ENCODE measurements at places on chromosomes 1 and 21. TPM values are rescaled to one million over a fixed set of nuclear protein-coding genes. Genes with fewer than 3 reads are reported as not detected.

IGSF21 gene
- 18.3 TPM for total RNA-seq

PDZK1 gene
- not detected for total RNA-seq

FAM229A gene
- 19.6 TPM for total RNA-seq

- no peak for DNase-seq
- no peak overlapping the region for H3K4me3 ChIP-seq
- H3K27me3 ChIP-seq = no peaks in the 10 kb centered on the region
- no peaks in the 10 kb centered on the region for H3K4me1 ChIP-seq
These were observed 27.8 kb upstream of the DMRTA2 start for GRCh38 chr1:50450861-50451653.

- H3K27ac ChIP-seq = no peak overlapping the region
- H3K4me3 ChIP-seq = no peak overlapping the region
- no peaks in the 10 kb centered on the region for H3K36me3 ChIP-seq
These were observed 75.0 kb upstream of the BCAR3 start for GRCh38 chr1:93756657-93757056.

- no peaks in the 10 kb centered on the region for H3K27me3 ChIP-seq
- peaks cover 18% of the 10 kb centered on the region for H3K4me1 ChIP-seq
- DNase-seq = peak; percentile 92
- peak overlapping the region; percentile 92 for H3K27ac ChIP-seq
- no peak overlapping the region for H3K4me3 ChIP-seq
These were observed 62.1 kb downstream of the DEGS1 start for GRCh38 chr1:224245188-224245587.

DNA sequence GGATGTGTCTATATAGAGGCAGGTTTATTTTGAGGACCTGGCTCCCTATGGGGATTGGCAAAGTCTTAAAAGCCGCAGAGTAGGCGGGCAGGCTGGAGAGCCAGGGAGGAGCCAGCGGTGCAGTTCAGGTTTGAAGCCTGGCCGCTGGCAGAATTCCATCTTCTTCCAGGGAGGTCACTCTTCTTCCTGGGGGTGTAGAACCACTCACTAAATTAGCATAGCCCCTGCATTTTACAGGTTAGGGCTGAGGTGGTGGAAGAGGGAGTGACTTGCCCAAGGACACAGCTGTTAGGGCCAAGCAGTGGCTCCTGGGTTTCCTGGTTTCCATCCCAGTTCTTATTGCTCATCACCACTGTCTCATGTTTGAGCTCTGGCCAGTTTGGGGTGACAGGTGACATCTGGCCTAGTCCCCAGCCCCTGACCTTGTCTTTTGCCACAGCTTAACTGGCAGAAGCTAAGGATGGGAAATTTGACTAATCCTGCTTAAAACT, 1.4 kb downstream of the PINK1 start:
- peak overlapping the region; percentile 98 for H3K4me3 ChIP-seq
- no peaks in the 10 kb centered on the region for H3K36me3 ChIP-seq
- no peaks in the 10 kb centered on the region for H3K27me3 ChIP-seq
- peaks cover 17% of the 10 kb centered on the region for H3K4me1 ChIP-seq

- no peaks in the 10 kb centered on the region for H3K27me3 ChIP-seq
- H3K27ac ChIP-seq = no peak overlapping the region
- H3K36me3 ChIP-seq = peaks cover under 1% of the 10 kb centered on the region
These were observed 549 bp downstream of the PARS2 start for GRCh38 chr1:54763816-54764132.

DNA sequence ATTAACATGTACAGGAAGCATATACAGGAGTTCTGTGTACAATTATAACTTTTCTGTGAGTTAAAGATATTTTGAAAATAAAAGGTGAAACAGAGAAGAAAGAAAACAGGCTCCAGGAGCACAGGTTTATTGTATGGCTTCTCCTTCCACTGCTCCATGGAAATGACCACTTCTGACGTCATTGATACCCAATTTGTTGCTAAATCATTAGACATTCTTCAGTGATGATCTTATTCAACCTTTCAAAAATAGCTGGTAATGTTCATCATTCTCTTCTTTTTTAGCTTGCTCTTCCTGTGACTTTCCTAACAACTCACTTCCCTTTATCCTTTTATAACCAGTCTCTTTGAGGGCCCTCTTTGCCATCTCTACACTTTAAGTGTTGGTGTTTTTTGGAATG, 77.8 kb downstream of the KCNK2 start:
- no peak for DNase-seq
- H3K4me3 ChIP-seq = no peak overlapping the region
- H3K4me1 ChIP-seq = no peaks in the 10 kb centered on the region
- H3K27ac ChIP-seq = no peak overlapping the region

DNA sequence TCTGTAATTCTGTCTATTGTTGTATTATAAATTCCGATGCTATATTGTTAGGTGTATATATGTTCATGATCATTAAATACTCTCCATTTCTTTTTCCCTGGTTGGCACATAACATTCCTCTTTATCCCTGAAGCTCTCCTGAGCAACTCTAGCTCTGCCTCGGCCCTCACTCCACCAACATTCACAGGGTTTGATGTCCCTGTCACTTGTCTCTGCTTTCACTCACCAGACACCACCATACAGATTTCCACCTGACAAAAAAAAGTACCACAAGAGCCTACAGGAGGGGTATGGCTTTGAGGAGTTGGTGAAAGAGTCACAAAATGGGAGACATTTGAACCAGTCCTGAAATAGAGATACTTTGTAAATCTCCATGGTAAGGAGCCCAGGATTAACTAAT, 8.8 kb upstream of the TSPEAR start:
- peaks cover 6% of the 10 kb centered on the region for H3K4me1 ChIP-seq
- H3K27me3 ChIP-seq = peaks cover 3% of the 10 kb centered on the region
- no peak for DNase-seq
- H3K36me3 ChIP-seq = no peaks in the 10 kb centered on the region

DNA sequence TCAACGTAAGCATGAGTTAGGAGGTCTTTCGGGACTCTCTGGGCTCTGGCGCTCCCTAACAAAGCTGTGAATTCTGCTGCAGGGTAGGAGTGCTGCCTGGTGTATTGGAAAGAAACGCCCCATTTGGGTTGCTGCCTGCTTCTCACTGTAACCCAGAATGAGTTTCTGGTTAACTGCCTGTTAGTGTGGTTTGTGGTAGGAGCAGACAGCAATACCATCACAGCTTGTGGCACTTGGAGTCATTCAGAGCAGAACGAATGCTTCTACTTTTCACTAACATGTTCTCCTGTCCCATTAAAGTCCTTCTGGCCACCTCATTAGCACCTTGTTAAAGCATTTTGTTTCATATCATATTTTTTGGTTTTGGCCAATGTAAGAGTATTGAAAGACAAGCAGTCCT, 18.1 kb downstream of the MAP3K7CL start:
- no peak for DNase-seq
- H3K4me1 ChIP-seq = peaks cover 8% of the 10 kb centered on the region
- H3K36me3 ChIP-seq = no peaks in the 10 kb centered on the region

DNA sequence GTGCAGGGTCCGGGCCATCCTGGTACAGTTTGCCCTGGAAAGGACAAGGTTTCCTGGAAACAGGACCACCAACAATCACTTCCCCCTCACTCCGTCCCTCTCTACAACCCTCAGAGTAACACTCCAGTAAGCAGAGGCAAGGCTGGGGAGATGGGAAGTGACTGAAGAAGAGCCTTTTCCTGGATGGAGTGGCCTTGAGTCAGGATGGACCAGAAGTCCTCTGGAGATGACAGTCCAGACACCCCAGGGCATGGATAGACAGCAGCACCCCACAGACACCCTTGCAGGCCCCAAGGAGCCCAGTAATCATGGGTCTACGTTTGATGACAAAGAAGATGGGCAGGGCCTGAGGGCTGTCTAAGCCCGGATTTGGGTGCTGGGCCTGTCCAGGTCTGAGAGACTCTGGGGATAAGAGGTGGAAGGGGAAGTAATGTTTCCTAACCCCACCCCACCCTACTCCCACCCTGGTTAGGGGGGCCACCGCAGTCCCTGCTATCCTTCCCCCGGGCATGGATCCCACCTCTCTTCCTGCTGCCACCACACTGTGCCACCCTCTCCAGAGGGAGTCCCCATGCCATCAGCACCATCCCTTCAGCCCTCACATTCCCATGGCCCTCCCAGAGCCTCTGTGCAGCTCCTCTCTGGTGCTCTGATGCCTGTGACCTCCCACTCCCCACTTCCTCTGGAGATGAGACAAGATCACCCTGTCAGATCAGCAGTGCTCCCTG, 7.2 kb upstream of the S100A8 start:
- H3K36me3 ChIP-seq = no peaks in the 10 kb centered on the region
- H3K27ac ChIP-seq = no peak overlapping the region
- no peak for DNase-seq
- H3K27me3 ChIP-seq = peaks cover 3% of the 10 kb centered on the region

DNA sequence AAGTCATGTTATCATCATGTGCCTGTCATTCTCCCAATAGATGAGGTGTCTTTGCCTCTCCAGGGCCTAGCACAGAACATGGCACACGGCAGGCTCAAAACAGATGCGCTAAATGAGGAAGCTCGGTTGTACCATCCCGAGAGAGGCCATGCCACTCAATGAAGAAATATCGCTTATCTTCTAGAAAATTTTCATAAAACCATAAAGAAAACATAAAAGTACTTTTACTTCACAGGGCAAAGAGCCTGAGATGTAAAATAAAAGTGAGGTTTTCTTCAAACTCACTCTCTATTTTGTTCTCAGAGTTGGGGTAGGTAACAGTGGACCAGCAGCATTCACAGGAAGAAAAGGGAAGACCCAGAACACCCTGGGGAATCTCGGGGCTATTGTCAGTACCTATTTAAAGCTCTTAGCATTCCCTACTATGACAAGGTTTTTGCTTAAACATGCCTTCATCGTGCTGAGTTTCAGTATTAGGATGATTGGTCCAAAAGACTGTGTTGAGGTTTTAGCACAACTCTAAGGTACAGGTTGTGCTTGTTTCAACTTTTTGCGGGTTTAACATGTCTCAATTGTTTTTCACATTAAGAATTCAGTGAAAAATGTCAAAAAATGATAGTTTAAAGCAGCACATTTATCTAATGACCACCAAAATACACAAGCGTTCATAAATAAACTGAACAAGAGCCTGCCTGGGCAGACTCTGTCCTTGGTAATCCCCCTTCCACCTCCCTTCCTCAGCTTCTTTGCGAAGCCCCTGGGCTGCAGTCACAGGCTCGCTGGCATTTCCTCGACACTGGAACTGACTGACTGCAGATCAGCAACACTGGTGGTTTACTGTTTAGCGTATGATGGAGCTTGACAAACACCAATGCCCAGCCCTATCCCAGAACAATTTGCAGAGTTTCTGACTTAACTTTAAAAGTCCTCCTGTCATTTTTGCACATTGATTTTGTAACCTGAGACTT, 55.6 kb downstream of the COQ8A start:
- no peaks in the 10 kb centered on the region for H3K36me3 ChIP-seq
- H3K27me3 ChIP-seq = no peaks in the 10 kb centered on the region
- no peak overlapping the region for H3K27ac ChIP-seq
- H3K4me3 ChIP-seq = no peak overlapping the region

DNA sequence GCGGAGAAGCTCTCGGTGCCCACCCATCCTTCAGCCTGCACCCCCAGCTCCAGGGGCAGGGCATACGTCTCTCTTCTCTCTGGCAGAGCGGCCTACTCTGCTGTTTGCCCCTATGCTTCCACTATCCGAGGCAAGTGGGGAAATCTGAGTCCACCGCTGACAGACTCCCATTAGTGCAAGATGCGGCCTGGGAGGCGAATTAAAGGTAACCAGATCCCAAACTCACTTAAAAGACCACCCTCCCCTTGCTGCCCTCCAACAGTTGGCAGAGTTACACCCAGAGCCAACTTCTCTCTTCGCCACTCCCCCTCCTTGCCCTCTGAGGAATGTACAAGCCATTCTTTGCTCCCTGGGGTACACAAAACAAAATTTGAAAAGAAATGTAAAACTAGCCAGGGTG, 6.4 kb downstream of the FOXD3 start:
- H3K4me1 ChIP-seq = peaks cover 32% of the 10 kb centered on the region
- no peak for DNase-seq
- peaks cover 97% of the 10 kb centered on the region for H3K27me3 ChIP-seq
- H3K27ac ChIP-seq = no peak overlapping the region
- H3K4me3 ChIP-seq = no peak overlapping the region

DNA sequence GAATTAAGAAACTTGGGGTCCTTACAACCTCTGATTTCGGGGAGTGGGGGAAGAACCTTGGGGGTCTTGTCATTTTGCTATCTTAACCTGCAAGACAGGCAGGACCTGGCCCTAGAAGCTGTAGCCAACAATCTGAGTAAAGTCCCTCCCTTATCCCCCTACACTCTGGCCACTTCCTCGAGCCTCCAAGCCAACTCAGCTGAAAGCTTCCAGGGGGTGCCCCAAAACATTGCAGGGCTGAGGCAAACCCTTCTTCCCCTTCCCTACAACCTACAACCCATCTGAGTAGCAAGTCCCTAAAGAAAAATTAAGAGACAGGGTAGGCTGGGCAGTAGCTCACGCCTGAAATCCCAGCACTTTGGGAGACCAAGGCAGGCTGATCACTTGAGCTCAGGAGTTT, 5.0 kb downstream of the CERS2 start:
- H3K27me3 ChIP-seq = no peaks in the 10 kb centered on the region
- H3K4me3 ChIP-seq = no peak overlapping the region
- H3K4me1 ChIP-seq = peaks cover 43% of the 10 kb centered on the region
- peak; percentile 24 for DNase-seq

DNA sequence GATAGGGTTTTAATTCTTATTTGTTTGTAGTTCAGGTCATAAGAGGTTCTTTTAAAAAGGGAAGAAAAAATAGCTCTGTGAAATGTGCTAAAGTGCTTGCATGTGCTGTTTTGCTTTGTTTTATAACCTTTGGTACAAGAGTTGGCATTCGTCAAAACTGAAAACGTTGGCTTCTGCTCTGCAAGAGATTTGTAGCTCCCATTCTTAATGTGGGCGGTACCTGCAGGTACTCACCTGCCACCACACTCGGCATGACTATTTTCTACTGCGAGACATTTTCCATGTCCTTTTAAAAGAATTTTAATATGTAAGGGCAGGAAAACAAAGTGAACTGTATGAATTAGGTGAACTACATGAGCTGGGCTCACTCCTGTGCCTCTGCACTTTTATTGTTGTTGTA, 92.6 kb downstream of the ADARB1 start:
- no peak overlapping the region for H3K4me3 ChIP-seq
- peaks cover 37% of the 10 kb centered on the region for H3K4me1 ChIP-seq
- H3K27me3 ChIP-seq = no peaks in the 10 kb centered on the region
- H3K27ac ChIP-seq = no peak overlapping the region

DNA sequence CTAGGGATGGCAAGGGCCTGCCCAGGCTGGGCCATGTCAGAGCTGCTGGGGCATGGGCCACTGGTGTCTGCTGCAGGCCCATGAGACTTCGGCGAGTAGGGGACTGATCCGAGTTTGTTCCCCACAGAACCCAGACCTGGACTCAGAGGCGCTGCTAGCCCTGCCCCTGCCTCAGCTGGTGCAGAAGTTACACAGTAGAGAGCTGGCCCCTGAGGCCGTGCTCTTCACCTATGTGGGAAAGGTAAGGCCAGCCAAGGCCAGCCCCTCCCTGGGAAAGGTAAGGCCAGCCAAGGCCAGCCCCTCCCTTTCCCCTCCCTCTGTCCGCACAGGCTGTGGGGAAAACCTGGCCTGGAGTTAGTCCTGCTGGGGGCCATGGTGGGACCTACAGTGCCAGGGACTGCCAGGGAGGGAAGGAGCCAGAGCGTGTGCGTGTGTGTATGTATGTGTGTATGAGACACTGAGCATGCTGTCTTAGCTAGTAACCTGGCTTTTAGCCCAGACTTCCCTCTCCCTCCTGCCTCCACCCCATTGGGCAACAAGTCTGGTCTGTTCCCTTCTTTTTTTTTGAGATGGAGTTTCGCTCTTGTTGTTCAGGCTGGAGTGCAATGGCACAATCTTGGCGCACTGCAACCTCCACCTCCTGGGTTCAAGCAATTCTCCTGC, 8.0 kb downstream of the FAAH start:
- no peak overlapping the region for H3K27ac ChIP-seq
- no peaks in the 10 kb centered on the region for H3K36me3 ChIP-seq
- no peak for DNase-seq
- H3K4me1 ChIP-seq = peaks cover 20% of the 10 kb centered on the region
- H3K27me3 ChIP-seq = no peaks in the 10 kb centered on the region

All from spleen (tissue), 13 donors.